Stimulated activated CD4-positive, alpha-beta T cell treated with anti-CD3 and anti-CD28 coated beads, Interleukin-1b, Interleukin-23, amount 100 ng/mL, for 24 hours (primary cell): ENCODE measurements at places on chromosomes 1 and 21.

DNA sequence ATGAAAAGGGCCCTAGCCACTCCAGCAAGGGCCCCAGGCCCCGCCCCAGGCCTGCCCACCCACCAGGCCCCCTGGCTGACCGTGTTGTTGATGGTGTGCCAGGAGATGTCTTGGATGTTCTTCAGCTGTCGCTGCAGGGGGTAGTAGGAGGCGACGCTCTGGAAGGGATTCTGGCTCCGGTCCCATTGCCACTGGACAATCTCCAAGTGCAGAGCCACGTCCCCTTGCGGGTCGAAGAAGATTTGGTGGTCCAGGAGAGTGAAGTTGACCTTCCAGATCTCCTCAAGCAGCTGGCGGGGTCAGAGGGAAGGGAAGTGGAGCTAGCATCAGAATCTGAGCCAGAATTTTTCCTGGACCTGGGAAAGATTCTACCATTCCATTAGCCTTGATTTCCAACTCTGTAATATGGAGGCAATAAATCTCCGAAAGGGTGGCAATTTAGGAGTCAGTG is 10.2 kb downstream of the TAS1R2 start:
- no peak for DNase-seq

GRCh38 chr1:147083919-147084272 is 88.4 kb downstream of the PRKAB2 start:
- no peak for DNase-seq

GRCh38 chr21:32135401-32136363 is 143.2 kb downstream of the MIS18A start:
- no peak for DNase-seq

DNA sequence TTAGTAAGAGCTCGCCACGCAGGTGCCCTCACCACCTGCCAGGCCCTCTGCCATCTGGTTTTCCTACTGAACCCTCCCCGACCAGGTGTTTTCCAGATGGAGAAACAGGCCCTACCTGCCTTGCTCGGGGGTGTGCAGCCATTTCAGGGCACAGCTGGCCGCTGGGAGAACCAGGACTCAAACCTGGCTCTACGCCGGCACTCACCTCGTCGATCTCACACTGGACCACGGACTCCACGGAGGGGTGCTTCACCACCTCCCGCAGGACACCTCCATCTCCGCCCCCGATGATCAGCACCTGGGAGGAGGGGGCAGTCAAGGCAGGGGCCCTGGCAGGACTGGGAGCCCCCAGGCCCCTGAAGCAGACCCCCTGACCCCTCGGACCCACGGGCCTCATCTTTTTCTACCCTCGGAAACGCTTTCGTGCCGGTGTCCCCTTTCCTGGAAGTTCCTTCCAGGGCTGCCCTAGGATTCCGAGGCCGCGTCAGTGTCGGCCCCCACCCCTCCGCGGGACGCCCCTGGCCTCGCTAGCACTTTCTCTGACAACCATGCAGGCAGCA is 1.1 kb downstream of the SRM start:
- no peak for DNase-seq

DNA sequence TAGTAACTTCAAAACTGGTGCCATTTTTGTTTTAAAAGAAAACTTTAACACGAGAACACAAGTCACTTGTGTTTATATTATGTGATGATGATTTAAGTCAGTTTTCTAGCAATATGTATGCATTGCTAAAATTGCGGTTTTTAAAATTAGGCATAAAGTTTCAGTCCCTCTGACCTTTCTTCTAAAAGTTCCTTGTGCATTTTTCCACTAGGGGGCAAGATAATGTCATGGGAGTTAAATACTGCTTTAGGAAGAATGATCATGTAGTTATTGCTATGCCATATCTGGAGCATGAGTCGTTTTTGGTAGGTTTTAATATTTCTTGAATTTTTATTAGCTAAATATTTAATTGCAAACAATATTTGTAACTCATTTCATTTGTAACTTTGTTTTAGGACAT is 10.7 kb downstream of the CDC7 start:
- DNase-seq = no peak

GRCh38 chr1:64912191-64912590 is 54.2 kb downstream of the JAK1 start:
- no peak for DNase-seq

GRCh38 chr1:97145321-97145956 is 423.9 kb downstream of the PTBP2 start:
- no peak for DNase-seq

- no peak for DNase-seq
These were observed 19.8 kb downstream of the TINAGL1 start for GRCh38 chr1:31595836-31596736.

DNA sequence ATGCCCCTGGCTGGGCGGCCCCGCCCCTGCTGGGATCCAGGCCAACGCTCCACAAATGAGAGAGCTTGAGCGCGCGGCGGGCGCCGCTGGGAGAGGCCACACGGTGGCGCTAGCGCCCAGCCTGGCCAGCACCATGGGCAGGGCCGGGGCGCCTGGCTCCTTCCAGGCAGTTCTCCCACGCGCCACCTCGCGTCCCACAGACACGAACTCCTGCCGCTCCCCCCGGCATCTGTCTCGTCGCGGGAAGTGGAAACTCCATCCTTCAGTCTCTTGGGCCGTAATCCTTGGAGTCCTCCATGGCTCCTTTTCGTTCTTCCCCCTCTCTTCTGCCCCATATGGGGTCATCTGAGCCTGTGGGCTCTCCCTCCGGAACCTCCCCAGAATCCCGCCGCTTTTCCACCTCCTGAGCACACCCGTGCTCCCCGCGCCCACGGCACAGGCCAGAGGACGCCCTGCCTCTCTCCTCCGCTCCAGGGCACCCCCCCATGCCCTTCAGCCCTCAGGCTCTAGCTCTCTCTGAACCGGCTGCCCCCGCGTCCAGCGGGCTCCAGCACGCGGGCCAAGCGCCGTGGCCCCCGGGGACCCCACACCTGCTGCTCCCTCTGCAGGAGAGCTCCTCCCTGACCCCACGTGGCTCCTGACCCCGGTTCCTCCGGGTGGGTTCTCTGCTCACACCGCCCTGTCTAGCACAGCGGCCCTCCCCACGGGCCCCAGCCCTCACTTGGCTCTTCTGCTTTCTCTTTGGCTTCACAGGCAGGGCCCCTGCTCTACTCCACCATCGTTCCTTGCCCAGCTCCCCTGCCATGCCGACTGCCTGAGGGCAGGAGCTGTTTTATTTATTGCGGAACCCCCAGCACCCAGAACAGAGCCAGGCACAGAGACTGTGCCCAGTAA is 31.9 kb upstream of the EDN2 start:
- DNase-seq = peak; percentile 47

DNA sequence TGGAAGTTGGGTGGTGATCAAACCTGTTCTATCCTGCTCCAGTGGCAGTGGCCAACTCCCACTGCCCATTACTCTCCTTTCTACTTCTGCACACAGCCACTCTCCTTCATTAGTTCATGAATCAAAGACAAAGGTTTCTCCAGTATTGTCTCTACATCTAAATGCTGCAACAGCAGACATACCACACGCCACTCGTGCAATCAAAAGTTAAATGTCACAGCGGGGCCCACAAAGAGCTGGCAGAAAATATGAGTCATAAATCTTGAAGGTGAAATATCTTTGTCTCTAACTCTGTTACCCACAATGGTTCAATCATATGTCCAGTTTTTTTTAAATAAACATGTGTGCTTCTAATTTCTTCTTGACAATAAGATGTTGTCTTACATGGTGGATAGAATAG is 13.3 kb downstream of the APCS start:
- no peak for DNase-seq

GRCh38 chr1:34771573-34772371 is 9.2 kb upstream of the GJB3 start:
- no peak for DNase-seq

GRCh38 chr1:17011439-17012307 is at the start of gene ATP13A2:
TSS of gene ATP13A2 (minus strand) at chr1:17011928. CDS start at chr1:17011738, 190 bp downstream.
- peak; percentile 78 for DNase-seq

- DNase-seq = no peak
These were observed 7.2 kb downstream of the TUFT1 start for GRCh38 chr1:151547119-151547899.

DNA sequence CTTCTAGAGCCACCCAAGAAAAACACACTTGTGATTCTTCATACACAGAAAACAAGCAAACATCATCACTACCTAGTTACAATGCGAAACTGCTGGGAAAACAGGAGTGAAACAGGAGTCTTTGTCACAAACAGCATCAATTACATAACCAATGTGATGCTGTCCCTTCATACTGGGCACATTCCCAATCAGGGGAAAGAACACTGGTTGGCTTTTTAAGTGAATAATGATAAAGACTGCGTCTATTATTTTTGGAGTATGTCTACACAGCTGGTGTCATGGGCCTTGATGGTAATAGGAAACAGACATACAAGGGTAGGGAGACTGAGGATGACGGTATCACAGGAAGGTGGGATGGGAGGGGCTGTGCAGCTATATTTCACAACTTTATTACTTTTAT is 43.3 kb downstream of the SIPA1L2 start:
- no peak for DNase-seq

- DNase-seq = no peak
These were observed 96.2 kb downstream of the GALNT2 start for GRCh38 chr1:230163205-230163604.

DNA sequence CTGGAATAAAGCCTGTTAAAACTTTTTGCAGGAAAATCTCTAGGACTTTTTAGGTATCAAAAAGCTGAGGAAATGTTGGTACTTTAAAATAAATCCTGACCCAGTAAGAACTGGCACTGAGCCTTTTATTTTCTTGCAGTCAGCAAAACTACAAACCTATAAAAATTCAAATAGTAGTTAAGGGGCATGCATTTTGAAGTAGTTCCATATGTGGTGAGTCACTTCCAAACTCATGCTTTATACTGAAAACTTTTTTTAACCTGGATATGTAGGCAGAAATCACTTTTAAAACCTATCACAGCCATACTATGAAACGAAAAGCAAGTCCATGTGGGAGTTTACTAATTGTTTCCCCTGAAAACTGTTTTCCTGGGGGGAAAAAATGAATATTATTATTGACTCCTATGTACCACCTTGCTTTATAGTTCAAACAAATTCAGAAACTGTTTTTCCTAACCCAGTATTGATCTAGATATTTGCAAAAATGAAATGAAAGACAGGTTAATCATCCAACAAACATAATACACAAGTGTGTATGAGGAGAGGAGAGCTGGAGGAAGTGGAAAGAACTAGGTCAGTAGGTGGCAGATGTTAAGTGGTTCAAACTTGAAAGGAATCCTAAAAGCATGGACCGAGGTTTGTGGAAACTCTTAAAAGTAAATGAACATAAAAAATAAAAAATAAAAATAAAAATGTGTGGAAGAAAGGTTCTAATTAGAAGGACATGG is 30.5 kb downstream of the NRIP1 start:
- DNase-seq = no peak

DNA sequence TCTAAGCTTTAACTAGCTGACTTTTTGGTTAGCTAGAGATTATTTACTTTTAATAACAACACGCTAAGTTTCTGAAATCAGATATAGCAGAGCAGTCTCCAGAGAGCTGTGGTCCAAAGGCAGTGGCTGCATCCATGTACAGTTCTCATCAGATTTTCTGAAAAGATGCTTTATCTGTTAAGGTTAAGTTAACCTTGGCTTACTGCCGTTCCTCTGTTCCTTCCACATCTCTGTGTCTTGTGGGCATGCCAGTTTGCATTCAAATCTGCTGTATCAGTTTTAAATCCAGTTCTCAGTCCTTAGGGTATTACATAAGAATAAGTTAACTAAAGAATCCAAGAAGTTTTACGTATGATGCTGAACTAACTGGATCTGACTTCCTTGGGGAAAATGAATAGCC is 46.8 kb downstream of the SPATA46 start:
- no peak for DNase-seq

GRCh38 chr1:172273647-172274396 is 146.7 kb upstream of the C1orf105 start:
- no peak for DNase-seq

GRCh38 chr1:100539836-100540536 is 2.0 kb downstream of the GPR88 start:
- no peak for DNase-seq

DNA sequence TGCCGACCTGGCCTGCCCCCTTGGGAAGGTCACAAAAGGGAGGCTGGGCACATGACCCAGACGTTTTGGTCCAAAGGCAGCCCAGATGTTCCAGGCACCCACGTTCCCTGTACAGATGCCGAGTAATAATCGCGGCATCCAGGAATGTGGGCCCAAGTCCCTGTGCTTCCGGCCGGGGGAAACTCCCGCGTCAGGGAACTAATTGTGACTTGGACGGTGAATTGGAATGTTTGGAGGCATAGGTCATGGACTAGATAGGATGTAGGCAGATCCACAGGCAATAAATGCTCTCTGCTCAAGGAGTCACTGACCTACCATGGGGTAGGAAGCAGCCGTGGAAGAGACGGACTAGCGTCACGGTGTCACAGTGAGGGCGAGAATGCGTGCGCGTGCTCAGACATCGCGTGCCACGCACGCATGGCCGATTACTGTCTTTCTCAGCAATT is 178.4 kb downstream of the DUSP10 start:
- DNase-seq = no peak

DNA sequence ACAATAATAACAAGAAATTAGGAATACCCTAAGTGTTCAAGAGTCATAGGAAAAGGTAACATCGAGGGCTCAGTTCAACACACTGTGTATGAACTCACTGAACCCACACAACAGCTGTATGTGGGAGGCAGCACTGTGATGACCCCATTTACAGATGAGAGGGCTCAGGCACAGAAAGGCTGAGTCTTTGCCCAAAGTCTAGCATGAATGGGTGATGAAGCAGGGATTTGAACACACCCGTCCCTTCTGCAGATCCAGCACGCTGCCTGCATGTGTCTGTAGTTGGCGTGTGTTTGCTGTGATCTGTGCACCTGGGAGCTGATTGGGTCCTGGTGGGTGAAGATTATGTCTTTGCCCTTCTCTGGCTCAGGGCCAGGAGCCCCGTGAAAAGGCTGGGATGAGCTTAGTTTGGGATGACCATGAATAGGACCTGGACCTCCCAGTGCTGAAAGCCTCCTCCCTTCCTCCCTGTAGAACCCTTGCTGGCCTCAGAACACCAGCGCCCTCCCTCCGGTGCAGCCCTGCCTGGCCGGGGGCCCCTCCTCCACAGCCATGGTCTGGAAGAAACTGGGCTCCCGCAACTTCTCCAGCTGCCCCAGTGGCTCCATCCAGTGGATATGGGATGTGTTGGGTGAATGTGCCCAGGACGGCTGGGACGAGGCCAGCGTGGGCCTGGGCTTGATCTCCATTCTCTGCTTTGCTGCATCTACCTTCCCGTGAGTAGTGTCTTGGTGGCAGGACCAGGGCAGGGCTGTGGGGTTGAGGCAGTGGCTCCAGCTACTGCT is 5.2 kb downstream of the SLC66A1 start:
- no peak for DNase-seq

DNA sequence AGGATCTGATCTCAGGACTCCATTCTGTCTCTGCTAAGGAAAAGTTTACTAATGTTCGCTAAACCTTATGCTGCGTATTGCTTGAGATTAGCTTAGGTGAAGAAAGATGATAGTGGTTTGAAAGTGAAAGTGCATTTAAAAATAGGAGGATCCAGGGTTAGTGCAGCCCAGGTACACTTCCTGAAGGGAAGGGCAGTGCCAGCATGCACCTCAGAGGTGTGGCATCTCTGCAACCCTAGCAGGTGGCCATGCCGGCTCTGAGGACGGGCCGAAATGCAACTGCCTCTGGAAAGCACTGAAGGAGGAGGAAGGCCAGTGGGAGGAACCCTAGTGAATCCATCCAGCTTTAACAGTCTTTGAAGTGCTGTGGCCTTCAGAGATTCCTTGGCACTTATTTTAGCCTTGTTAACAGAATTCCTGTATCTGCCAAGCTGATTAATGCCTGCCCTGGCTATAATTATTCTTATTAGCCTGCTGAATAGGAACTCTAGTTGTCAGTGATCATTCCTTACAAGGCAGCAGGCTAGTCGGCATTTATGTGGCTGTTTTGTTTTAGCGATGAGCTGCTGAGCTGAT is 5.5 kb downstream of the PTGFRN start:
- no peak for DNase-seq
